ENCODE measurements at places on chromosomes 6 and 20. TPM values are rescaled to one million over a fixed set of nuclear protein-coding genes. Genes with fewer than 3 reads are reported as not detected.
A peak's percentile ranks its signal among the peaks of the same experiment; 100 is the strongest.

GMPR gene
- 1.0 TPM for total RNA-seq

RAB32 gene
- total RNA-seq, result not detected

LY6G6D gene
- total RNA-seq, result not detected

MACROD2 gene
- not detected for total RNA-seq

FOXF2 gene
- not detected for total RNA-seq

RIPPLY2 gene
- total RNA-seq, result not detected

POM121L2 gene
- not detected for total RNA-seq

SLC12A5 gene
- not detected for total RNA-seq

SIRPG gene
- 35.9 TPM for total RNA-seq

OPN5 gene
- total RNA-seq, result not detected

NKAIN2 gene
- total RNA-seq, result not detected

SIRPD gene
- not detected for total RNA-seq

ACOT8 gene
- total RNA-seq, result 21.4 TPM

MTHFD1L gene
- 194 TPM for total RNA-seq

DNA sequence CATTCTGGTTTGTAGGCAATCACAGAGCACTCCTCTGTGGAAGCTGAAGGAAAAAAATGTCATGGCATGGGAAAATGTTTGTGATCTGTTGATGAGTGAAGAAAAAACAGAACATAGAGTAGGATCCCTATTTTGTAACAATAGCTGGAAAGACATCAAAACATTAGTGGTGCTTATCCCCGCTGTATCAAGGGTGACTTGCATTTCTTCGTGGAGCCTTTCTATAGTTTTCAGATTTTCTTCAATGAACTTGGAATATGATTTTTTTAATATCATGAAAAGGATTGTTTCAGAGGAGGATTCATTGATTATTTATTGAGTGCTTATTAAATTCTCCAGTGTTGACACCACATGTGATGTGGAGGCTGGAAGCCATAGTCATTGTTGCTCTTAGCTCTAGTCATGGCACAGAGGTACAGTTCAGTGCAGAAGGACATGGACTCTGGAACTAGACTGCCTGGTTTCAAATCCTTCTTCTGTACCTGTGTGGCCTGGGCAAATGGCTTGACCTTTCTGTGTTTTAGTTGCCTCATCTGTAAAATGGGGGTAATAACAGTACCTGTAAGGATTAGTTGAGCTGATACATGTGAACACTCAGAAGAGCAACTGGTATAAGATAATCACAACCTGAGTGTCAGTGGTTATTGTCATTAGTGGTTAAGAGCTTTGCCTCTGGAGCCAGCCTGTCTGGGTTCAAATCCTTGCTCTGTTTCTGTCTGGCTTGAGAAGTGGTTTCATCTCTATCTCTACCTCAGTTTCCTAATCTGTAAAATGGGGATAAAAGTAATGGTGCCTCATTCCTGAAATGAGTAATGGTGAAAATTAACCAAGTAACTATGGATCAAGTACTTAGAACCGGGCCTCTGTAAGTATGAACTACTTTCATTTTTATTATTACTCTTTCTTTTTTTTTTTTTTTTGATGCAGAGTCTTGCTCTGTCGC, 14.7 kb upstream of the CDKN1A start:
- no peak overlapping the region for H3K27ac ChIP-seq
- H3K27me3 ChIP-seq, result peaks cover 10% of the 10 kb centered on the region
- H3K4me1 ChIP-seq, result peaks cover 20% of the 10 kb centered on the region
- H3K4me3 ChIP-seq, result no peak overlapping the region

DNA sequence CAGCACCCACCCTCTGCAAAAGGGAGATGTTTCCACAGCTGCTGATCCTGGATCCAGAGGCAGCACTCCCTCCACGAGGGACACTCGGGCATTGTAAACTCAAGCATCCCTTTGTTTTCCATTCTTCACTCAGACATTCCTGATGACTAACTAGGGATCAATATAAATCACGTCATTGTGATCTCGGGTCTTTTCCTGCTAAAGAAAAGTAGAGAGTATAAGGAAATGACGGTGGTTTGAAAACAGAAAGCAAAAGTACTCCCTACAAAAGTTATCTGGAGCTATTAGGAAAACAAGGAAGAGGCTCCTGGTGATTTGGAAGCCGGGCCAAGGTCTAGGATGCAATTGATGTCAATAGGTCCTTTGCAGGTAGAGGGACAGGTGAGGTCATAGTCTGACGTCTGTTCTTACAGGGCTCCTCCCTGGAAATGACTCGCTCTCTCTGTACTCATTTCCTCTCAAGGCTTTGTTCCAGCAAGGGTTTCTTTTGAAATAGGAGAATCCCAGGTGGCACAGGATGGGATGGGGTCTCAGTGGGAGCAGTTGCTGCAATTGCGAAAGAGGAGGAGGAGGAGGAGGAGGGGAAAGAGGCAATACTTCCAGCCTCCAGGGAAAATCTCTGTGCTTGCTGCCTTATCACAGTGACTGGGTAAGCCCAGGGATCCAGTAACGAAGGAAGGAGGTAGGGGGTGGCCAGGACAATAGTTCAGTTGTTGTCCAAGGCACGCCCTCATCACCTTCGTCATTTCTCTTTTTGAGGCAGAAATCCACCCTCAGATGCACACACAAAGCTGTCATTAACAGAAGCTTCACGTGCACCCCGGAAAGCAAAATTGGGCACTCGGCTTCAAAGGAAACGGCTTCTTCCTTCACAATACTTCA, 222.8 kb downstream of the LY86 start:
- peak; percentile 79 for DNase-seq
- peak overlapping the region; percentile 72 for H3K27ac ChIP-seq
- H3K4me1 ChIP-seq, result peaks cover 20% of the 10 kb centered on the region

GRCh38 chr6:14464055-14464454, 346.5 kb downstream of the CD83 start:
- DNase-seq, result no peak
- H3K27me3 ChIP-seq, result no peaks in the 10 kb centered on the region
- peaks cover 3% of the 10 kb centered on the region for H3K36me3 ChIP-seq

- DNase-seq, result no peak
- H3K27me3 ChIP-seq, result no peaks in the 10 kb centered on the region
- no peak overlapping the region for H3K4me3 ChIP-seq
- H3K36me3 ChIP-seq, result peaks cover 8% of the 10 kb centered on the region
- H3K27ac ChIP-seq, result no peak overlapping the region
Observed at GRCh38 chr6:144845186-144845585, 560.1 kb downstream of the UTRN start.

- DNase-seq, result no peak
- H3K36me3 ChIP-seq, result peaks cover 16% of the 10 kb centered on the region
- peak overlapping the region; percentile 20 for H3K27ac ChIP-seq
- no peak overlapping the region for H3K4me3 ChIP-seq
- H3K27me3 ChIP-seq, result no peaks in the 10 kb centered on the region
Observed at GRCh38 chr6:32173051-32173727, 2.7 kb downstream of the AGPAT1 start.

GRCh38 chr6:106250953-106251352, 74.6 kb downstream of the ATG5 start:
- no peak overlapping the region for H3K4me3 ChIP-seq
- no peak overlapping the region for H3K27ac ChIP-seq
- no peak for DNase-seq
- H3K27me3 ChIP-seq, result no peaks in the 10 kb centered on the region
- peaks cover 24% of the 10 kb centered on the region for H3K4me1 ChIP-seq
- peaks cover 13% of the 10 kb centered on the region for H3K36me3 ChIP-seq

DNA sequence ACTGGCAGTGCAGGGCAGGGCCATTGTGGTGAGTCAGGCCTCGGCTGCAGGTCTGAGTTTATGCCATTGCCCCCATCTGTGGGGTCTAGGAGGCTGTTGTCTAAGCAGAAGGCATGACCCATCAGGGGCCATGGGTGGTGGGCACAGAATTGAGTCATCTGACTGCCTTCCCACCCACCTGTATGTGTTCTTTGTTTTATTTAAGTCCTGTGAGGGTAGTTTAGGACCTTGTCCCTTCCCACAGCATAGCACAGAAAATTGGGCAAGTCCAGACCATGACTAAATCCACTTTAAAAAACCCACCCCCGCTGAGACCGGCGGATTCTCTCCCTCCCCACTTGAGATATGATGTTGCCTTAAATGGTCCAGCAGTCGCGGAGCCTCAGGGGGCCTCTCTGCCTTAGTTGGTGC, 40.3 kb downstream of the ERMARD start:
- peaks cover 17% of the 10 kb centered on the region for H3K4me1 ChIP-seq
- no peak overlapping the region for H3K4me3 ChIP-seq
- H3K36me3 ChIP-seq, result no peaks in the 10 kb centered on the region
- no peak overlapping the region for H3K27ac ChIP-seq

- no peaks in the 10 kb centered on the region for H3K36me3 ChIP-seq
- no peak overlapping the region for H3K4me3 ChIP-seq
- no peaks in the 10 kb centered on the region for H3K4me1 ChIP-seq
- DNase-seq, result no peak
- H3K27me3 ChIP-seq, result no peaks in the 10 kb centered on the region
- no peak overlapping the region for H3K27ac ChIP-seq
Observed at GRCh38 chr6:89503641-89504040, 70.7 kb downstream of the ANKRD6 start.

GRCh38 chr6:159969204-159969912, 476 bp downstream of the IGF2R start:
- peak overlapping the region; percentile 86 for H3K4me3 ChIP-seq
- peak; percentile 30 for DNase-seq
- peak overlapping the region; percentile 80 for H3K27ac ChIP-seq
- no peaks in the 10 kb centered on the region for H3K27me3 ChIP-seq
- H3K36me3 ChIP-seq, result no peaks in the 10 kb centered on the region

DNA sequence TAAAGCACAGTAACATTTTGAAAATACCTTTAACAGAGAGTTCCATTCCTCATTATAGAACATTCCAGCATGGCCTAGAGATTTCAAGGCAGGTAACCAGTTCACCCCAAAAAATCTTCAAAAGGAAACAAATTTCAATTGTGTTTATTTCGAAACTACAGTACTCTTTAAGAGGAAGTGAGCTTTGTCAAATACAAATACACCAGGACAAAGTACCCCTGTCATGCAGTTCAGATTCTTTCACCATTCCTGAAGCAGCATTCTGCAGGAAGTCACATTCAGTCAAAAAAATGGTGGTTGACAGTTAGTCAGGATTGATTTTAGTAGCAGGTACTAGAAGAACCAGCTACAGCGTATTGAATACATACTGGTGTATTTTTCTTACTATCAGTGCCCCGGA, 89.6 kb upstream of the RIN2 start:
- no peak overlapping the region for H3K4me3 ChIP-seq
- no peaks in the 10 kb centered on the region for H3K4me1 ChIP-seq
- no peaks in the 10 kb centered on the region for H3K36me3 ChIP-seq
- no peak overlapping the region for H3K27ac ChIP-seq
- H3K27me3 ChIP-seq, result peaks cover 11% of the 10 kb centered on the region

GRCh38 chr6:64527899-64528298, 892.3 kb downstream of the PHF3 start:
- no peak for DNase-seq
- no peaks in the 10 kb centered on the region for H3K36me3 ChIP-seq
- H3K4me1 ChIP-seq, result no peaks in the 10 kb centered on the region

DNA sequence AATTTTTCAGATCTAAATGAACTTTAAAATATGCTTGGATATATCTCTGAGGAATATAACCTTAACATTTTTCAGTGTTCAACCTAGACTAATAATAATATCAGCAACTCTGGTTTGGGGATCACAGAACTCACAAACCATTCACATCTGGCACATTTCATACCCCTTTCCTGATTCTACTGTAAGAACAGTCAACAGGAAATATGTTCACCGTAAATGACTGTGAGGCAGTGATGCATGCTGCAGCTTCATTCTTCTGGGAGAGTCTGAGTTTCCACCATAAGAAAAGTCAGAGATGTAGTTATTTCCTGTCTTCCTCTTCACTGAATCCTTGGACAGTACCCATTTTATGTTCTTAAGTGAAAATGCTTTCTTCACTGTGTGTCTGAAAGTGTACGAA, 134.2 kb upstream of the IFNGR1 start:
- H3K27me3 ChIP-seq, result no peaks in the 10 kb centered on the region
- H3K27ac ChIP-seq, result no peak overlapping the region
- H3K4me1 ChIP-seq, result peaks cover 15% of the 10 kb centered on the region
- DNase-seq, result peak; percentile 27
- no peak overlapping the region for H3K4me3 ChIP-seq
- no peaks in the 10 kb centered on the region for H3K36me3 ChIP-seq

GRCh38 chr6:44701637-44702101, 314.2 kb downstream of the CDC5L start:
- H3K36me3 ChIP-seq, result no peaks in the 10 kb centered on the region
- H3K27ac ChIP-seq, result peak overlapping the region; percentile 47
- no peak overlapping the region for H3K4me3 ChIP-seq
- peaks cover 17% of the 10 kb centered on the region for H3K4me1 ChIP-seq
- H3K27me3 ChIP-seq, result no peaks in the 10 kb centered on the region
- no peak for DNase-seq

DNA sequence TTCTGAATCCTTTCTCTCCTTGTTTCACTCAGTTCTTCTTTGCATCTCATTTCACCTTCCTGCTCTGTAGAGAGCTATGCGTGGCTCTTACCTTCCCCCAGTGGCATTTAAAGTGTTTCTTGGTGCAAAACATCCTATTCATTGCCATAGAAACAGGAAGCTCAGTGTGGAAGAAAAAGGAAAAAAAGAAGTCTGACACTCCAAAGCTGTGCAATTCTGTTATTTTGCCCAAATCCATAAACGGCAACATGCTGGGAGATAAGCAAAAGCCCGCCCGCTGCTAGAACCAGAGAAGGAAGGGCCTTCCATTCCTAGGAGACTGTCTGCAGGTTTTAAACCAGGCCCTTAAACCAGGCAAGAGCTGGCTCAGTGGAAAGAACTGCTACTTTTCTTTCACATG, 247.1 kb downstream of the HIVEP2 start:
- peaks cover 24% of the 10 kb centered on the region for H3K4me1 ChIP-seq
- no peak overlapping the region for H3K27ac ChIP-seq
- no peak overlapping the region for H3K4me3 ChIP-seq

DNA sequence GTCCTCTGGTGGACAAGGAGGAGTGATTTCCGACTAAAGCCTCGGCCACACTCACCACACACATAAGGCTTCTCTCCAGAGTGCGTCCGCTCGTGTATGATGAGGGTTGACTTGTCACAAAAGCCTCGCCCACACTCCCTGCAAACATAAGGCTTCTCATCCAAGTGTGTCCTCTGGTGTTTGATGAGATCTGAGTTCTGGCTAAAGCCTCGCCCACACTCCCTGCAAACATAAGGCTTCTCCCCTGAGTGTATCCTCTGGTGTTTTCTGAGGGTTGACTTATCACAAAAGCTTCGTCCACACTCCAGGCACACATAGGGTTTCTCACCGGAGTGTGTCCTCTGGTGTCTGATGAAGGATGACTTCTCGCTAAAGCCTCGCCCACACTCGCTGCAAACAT, 12.9 kb upstream of the SNRPB start:
- no peaks in the 10 kb centered on the region for H3K4me1 ChIP-seq
- no peak overlapping the region for H3K27ac ChIP-seq
- no peak for DNase-seq
- H3K4me3 ChIP-seq, result no peak overlapping the region
- H3K27me3 ChIP-seq, result no peaks in the 10 kb centered on the region

- DNase-seq, result no peak
- no peak overlapping the region for H3K4me3 ChIP-seq
- peaks cover 18% of the 10 kb centered on the region for H3K27me3 ChIP-seq
- no peaks in the 10 kb centered on the region for H3K36me3 ChIP-seq
- H3K4me1 ChIP-seq, result no peaks in the 10 kb centered on the region
- no peak overlapping the region for H3K27ac ChIP-seq
Observed at GRCh38 chr6:79832723-79833122, 114.6 kb downstream of the ELOVL4 start.

GRCh38 chr6:150345781-150346180, 23.0 kb upstream of the IYD start:
- no peaks in the 10 kb centered on the region for H3K36me3 ChIP-seq
- H3K27ac ChIP-seq, result no peak overlapping the region
- H3K4me1 ChIP-seq, result no peaks in the 10 kb centered on the region
- H3K27me3 ChIP-seq, result peaks cover 2% of the 10 kb centered on the region
- no peak overlapping the region for H3K4me3 ChIP-seq
